ENCODE measurements at places on chromosomes 2 and 18.

DNA sequence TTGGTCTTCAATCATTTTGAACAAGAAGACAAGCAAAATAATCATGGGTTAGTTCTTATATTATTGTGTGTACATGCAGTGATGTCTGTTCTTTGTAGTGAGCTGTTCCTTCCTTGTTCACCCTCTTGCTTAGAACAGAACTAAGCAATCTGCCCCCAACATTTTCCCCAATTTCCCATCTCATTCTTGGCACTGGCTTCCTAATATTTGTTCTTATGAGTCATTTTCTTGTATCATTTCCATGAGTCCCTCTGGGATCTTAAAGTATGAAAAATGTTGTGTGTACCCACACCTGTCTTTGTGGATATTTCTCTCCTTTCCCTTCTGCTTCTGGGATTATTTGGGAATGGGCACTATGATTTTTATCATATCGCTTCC lies 3.5 kb upstream of the IL1B start:
- no peak for DNase-seq

DNA sequence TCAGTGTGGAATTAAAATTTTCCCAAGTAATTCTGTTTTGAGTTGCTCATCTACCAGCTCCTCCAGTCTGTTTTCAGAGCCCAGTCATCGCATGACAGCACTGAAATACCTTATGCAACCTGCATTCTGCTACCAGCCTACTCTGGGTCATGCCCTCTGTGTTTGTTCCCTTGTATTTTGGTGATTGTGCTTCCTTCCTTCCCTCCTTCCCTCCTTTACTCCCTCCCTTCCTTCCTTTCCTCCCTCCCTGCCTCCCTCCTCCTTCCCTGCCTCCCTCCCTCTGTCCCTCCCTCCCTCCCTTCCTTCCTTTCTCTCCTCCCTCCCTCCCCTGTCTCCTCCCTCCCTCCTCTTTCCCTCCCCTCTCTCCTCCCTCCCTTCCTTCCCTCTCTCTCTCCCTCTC lies 289.6 kb downstream of the CDH2 start:
- no peak for DNase-seq

GRCh38 chr2:130314377-130314776 lies 28.3 kb upstream of the IMP4 start:
- DNase-seq: no peak

DNA sequence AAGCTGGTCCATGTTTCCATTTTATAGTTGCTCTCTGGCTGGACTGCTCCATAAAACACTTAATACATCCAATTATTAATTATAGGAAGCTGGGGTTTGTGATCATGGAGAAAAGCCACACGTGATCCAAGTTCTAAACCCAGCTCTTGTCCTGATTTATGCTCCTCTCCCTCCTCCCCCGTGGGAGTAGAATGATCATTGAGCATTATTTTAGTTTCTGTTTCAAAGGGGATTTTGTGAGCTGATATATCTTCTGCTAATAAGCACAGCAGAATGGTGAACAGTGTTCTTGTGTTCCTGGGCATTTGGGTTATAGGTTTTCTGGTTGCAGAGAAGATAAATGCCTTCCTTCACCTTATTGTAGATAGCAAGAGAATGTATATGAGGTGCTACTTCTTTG lies 135.7 kb upstream of the TMEM200C start:
- no peak for DNase-seq

DNA sequence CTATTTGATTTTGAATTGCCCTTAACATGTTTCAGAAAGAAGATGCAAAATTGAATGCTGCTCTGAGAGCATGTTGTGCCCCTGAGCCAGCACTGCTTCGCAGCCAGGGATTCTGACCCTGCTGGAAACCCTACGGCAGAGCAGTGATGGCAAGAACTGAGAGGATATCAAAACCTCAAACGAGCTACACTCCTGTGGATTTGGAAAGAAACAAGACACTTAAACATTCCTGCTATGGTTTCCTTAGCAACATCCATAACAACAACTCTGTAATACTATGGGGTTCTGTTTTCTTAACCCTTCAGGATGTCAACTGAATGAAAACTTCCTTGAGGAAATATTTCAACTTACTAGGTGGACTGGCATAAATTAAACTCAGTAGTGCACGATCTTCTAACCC lies 649.1 kb downstream of the NYAP2 start:
- no peak for DNase-seq

GRCh38 chr18:56933472-56933871 lies 213.4 kb upstream of the BOD1L2 start:
- DNase-seq: no peak

DNA sequence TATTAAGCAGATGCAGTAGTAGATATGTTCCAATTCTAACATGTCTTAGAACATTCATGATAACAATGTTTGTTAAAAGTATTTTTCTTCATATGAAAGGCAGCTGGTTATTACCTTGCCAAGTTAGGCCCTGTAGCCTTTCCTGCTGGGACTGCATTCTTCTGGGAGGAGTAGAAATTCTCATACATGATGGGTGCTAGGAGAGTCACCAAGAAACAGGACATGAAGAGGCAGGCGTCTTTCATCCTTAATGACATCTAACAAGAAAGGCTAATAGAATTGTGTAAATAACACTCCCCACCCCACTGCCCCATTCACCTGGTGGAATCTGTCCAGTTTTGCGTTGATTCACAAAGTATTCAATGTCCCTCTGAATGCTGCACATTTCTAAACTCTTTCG lies 24.7 kb upstream of the EPG5 start:
- DNase-seq: no peak

GRCh38 chr2:234288974-234289455 lies 207.9 kb downstream of the ARL4C start:
- DNase-seq: peak; percentile 37

GRCh38 chr2:224020523-224020922 lies 18.6 kb downstream of the SERPINE2 start:
- no peak for DNase-seq

GRCh38 chr2:100059638-100060037 lies 82.8 kb downstream of the AFF3 start:
- no peak for DNase-seq

- DNase-seq: no peak
These were observed 33.9 kb upstream of the TSPYL6 start for GRCh38 chr2:54289917-54290316.

DNA sequence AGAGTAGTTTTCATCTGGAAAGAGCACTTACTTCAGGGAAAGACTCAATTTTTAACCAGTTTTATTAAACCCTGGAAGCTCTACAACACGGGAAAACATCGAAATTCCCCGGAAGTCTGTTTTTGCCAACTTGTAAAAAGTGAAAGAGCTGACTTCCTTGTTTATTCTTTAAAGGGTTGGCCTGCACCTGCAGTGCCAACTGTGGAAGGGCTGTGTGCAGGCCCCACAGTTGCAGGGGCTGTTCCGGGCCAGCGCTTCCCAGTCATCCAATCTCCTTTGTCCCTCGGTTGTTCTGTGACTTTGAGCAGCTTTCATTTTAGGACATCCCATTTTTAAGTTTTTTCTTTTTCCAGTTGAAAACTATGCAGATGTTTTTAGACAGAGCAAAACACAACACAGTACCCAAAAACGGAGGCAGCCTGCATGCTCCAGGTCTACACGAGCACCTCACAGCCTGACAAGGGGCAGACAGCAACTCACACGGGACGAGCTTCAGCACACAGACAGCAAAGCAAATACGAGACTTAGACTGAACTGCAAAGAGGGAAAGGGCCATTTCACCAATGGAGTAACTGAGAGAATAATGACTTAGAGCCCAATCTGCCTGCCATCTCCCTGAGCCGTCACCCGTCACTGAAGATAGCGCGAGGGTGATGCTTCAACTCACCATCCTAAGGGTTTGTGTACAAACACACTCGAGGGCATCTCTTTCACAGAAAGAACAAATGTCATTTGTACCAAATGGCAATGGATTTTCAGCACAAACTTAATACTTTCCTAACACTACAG lies 70.6 kb downstream of the EMILIN2 start:
- DNase-seq: no peak

DNA sequence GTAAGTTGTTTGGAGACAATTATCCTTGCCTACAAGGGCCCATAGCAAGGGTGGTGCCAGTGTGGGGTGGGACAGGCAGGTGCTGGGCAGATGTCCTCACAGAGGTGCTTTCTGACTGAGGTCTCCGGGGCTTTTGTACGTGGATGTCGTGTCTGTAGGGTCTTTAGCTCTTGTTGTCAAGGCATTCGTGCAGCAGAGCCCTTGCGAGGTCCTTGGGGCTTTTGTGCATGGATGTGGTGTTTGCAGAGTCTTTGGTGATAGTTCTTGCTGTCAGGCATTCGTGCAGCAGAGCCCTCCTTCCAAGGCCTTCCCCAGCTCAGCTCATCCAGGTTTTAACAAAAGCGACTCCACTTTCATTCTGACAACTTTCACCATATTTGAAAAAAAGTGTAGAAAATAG lies 116.0 kb upstream of the TMEM18 start:
- DNase-seq: no peak

DNA sequence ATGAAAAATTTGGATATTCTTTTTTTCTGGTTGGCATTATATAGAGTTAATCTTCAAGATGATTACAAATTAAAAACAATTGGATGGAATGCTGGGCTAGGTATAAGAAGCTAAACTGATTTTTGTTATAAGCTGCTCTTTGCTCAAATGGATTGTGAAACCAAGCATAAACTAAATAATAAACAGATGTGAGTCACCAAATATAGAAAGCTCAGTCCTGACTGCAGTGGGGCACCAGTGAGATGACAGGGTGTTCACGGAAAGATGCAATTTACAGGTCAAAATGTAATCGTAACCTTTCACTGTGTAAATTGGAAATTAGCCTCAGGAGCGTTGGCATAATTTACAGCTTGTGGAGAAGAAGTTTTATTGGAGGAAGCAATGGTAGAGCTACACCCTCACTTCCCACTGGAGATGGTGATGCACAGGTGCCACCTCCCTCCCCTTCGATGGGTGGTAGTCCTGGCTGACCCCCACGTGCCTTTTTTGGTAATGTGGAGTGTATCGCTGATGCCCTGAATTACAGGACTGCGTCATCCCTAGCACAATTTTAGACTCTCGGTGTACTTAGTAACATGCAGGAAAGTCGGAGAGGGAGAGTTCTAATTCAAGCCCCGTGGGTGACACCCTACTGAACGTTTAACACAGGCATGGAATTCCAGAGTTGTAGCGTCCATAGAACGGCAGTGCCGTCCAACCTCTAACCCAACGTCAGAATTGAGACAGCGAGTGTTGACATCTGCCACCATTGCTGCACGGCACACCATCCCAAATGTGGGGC lies 73.9 kb upstream of the NFATC1 start:
- no peak for DNase-seq

- no peak for DNase-seq
These were observed 25.9 kb downstream of the CD8A start for GRCh38 chr2:86764661-86765309.

GRCh38 chr2:210363876-210364275 lies 48.9 kb upstream of the MYL1 start:
- no peak for DNase-seq

GRCh38 chr2:202278036-202278760 lies 12.6 kb downstream of the NOP58 start:
- no peak for DNase-seq

DNA sequence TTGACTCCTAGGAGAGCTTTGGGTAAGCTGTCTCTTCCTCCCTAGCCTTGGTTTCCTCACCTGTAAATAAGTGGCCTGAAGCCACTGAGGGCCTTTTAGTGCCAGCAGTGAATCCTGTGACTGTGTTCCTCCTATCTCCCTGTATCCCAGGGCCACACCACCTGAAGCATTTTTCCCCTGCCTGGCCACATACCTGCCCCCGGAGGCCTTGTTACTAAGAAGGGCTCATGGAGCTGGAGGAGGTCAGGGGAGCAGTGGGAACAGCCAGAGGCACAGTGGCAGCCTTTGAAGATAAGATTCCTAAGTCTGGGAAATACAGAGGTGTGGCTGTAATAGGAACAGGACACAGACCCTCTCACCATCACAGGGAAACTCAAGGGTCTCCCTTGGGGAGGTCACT lies 162.4 kb downstream of the SMAD7 start:
- DNase-seq: no peak

DNA sequence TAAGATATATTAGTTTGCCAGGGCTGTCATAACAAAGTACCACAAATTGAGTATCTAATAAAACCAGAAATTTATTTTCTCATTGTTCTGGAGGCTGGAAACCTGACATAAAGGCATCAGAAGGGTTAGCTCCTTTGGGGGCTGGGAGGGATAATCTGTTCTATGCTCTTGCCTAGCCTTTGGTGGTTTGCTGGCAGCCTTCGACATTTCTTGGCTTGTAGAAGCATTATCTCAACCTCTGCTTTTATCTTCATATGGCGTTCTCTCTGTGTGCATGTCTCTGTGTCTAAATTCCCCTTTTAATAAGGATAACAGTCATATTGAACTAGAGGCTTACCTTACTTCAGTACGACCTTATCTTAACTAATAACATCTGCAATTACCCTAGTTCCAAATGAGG lies 22.8 kb upstream of the NT5C1B start:
- DNase-seq: no peak

DNA sequence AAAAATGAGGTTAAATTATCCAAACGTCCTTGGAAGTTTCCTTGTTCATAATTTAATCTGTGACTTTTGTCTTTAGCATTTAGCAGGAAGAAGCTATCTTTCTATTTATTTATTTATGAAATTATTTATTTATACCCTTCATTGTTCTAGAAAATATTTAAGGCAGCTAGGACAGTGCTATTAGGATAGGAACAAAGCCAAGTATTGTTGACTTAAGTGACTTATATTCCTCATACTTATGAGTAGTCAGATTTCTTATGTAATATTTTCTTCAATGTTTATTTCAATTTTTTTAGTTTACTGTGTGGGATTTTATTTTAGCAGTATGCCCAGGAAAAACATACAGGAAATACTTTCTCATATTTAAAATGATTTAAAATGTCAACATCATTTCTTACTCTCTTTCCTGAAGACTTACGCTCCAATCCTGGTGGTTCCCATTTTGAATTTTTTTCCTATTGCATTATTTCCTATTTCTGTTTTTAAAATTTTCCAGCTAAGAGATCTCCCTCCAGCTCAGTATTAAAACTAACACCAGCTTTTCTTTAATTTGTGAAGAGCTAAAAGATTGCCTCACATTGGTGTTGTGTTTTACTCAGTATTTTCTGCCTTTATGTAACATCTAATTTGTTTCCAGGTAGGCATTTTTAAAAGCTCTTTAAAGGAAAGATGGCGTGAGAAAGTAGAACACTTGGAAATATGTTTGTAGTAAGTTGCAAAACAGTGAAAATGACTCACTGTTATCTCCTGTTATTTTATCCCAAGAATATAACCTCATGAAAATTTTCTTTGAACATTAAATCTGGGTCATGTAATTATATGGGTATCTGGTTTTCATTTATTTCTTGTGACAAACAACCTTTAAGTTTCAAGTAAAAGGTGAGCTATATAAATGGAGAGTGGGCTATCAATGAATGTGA lies 32.2 kb downstream of the MAPRE2 start:
- DNase-seq: no peak

All from stimulated activated CD8-positive, alpha-beta memory T cell treated with anti-CD3 and anti-CD28 coated beads, Interleukin-7, amount 100 ng/mL, for 4 hours (primary cell).